ENCODE measurements at places on chromosomes 11 and 22.

GRCh38 chr11:2815762-2816496 is 69.6 kb downstream of the CDKN1C start:
- DNase-seq, result no peak

GRCh38 chr11:61973476-61974162 is 6.2 kb upstream of the FTH1 start:
- DNase-seq, result no peak

DNA sequence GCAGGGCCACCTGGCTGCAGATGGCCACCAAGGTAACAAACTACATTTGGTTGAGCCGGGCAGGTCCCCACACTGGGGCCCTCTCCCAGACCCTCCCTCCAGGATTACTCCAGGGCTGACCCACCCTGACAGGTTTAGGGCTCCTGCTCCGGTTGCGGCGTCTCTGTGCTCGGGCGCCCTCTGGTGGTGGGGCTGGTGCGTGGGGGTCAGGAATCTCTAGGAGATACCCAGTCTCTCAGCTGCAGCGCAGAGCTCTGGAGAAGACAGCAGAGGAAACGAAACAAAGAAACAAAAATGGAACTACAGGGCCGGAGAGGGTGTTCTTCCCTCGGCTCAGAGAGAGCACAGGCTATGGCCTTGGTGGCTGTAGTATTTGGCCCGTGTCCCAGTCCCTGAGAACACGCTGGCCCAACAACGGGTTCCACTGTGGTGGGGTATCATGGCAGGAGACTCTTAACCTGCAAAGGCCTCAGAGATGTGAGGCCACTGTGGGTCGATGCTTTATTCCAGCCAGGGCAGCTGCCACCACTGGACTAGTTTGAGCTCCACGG is 2.4 kb downstream of the C11orf96 start:
- DNase-seq, result peak; percentile 20

- no peak for DNase-seq
These were observed 486 bp downstream of the NAP1L4 start for GRCh38 chr11:2991452-2992233.

DNA sequence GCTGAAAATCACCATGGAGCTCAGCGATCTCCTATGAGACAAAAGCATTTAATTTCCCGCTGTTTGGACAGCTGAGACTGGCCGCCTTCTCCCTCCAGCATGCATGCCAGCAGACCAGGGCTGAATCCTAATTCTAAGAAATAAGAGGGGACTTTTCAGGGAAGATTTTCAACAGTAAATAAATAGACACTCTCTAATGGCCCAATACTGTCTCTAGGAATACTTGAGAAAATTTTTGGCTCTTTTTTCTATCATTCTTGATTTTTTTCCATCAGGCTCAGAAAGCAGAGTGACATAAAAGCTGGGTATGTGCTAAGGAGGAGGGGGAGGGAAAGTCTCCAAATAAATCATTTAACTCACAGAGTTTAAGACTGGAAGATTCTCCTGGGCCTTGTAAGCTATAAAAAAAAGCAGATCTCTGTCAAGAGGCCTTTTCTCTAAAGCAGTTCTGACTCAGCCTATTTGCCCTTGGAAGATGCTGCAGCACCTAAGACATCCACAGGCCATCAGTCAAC is 17.6 kb upstream of the SPON1 start:
- no peak for DNase-seq

DNA sequence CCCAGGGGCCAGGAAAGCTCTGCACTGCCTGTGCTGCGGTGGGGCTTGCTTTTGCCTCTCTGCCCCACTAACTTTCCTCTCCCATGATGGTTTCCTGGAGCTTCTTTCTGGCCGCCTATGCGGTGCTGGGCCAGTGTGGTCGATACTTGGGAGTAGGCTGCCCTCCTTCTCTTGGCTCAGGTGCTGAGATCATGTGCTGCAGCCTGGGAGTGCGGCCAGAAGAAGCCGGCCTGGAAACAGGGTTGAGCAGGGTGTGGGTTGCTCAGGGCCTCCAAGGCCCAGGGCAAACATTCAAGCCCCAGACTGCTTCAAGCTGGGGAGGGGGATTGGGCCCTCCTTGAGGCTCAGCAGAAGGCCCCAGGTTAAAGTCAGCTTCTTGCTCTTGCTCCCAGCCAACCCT is 125.0 kb downstream of the NTM start:
- DNase-seq, result no peak

DNA sequence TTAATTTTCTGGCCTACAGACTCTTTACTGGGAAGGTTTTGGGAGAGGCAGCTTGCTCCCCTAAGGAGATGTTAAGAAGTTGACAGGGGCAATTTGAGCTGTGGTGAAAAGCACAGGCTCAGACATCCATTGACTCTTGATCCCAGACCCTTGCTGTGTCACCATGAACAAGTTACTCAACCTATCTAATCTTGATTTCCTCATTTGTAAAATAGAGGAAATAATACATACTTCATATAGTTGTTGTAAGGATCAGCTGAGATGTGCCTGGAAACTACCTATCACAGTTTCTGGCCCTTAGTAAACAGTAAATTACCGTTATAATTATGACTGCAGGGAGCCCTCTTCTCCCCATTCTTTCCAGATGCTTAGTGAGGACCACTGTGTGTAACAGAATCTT is 16.6 kb upstream of the SCGB1D4 start:
- no peak for DNase-seq

DNA sequence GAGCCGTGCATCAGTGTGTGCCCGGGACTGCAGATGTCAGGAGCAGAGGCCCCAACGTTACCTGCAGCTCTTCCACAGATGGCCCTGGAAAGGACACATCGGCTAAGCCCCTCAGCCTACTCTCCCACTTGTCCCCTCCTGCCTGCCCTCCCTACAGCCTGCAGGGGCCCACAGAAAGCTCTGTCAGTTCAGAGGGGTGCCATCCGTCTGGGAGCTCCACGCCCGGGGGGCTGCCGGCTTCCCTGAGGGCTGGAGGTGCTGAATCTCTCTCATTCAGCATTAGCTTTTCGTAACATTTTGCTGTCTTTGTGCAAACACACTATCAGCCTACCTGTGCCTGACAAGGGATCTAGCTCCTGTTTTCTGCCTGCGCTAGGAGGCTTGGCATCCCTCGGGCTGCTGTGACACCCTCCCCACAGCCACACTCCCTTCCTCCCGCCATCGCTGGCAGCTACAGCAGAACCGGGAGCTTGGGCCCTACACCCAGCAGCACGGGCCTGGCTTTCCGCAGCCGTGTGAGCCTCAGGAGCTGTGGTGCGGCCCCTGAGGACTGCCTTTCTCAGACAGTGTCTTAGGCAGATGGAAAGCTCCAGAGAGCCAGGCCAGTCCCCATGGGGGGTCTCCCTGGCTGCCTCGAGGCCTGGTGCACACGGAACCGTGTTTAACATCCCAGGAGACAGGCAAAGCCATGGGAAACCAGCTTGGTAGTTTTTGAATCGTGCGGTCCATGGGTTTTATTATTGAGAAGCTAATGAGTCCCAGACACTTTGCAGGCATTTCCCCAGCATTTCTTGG is 198.3 kb upstream of the B3GAT1 start:
- no peak for DNase-seq

- DNase-seq, result peak; percentile 17
These were observed 14.3 kb upstream of the PMM1 start for GRCh38 chr22:41603873-41604332.

- DNase-seq, result no peak
These were observed 687 bp upstream of the ARSA start for GRCh38 chr22:50628543-50629134.

DNA sequence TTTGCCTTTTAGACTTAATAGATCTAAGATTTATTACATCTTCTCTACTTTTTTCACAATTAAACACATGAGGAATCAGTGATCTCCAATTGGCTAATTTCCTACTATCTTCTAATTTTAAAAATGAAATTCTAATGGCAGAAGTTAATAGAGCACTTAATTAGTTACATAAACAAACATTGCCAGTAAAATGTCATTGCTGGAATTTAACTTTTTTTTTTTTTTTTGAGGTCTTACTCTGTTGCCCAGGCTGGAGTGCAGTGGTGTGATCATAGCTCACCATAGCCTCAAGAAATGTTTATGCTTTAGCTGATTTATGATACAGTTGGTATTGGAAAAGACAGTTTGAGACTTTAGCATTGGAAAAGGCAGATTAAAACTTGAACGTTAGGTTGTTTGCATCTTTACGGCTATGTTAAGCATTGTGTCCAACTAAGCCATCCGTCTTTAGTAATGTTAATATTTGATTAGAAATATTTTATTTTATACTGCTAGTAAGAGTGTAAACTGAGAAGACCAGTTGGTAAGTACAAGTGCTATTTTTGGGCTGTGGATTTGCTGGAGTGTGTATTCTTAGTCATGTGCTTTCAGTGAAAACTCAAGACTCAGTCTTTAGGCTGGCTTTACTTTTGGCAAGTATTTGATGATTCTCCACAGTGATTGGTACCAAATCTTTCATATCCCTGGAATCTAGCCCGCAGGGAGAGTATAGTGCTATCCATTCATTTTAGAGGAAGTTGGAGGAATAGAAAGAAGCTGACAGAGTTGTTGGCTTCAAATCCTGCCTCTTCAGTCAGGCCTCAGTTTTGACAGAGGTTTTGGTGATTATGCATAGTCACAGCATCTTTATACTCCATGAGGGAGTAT is 4.5 kb downstream of the ANO5 start:
- no peak for DNase-seq

GRCh38 chr22:48635816-48636215 is 1191.9 kb downstream of the BRD1 start:
- no peak for DNase-seq

DNA sequence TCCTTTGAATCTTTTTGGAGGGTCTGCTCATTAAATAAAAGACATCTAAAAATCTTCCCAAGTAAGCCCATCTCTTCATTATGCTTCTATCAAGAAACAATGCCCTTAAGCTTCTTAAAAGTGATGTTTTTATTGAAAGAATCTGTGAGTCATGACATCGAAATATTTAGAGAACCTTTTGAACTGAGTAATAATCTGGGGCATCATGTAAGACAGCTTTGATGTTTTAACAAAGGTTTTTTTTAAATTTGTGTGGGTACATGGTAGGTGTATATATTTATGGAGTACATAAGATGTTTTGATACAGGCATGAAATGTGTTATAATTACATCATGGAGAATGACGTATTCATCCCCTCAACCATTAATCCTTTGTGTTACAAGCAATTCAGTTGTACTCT is 46.8 kb downstream of the PLAAT5 start:
- DNase-seq, result no peak

DNA sequence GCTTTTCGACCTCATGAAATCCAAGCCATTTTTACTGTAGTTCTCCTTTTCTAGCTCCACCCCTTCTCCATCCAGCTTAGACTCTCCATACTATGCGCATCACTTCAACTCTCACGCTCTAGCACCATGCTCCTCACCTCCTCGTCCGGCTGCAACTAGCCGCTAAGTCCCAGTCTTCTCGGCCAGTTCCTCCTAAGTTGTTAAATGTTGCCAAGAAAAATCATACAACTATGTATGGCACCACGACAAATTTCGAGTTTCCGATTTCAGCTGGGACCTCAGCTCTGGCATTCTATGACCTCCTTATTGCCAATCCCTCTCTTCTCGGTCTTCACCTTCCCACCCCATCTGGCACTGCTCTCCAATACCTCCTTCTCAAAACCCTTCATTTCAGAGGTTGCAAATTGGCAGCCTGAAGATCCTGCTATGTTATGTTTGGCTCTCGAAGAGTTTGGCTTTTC is 1.0 kb downstream of the ZNF70 start:
- no peak for DNase-seq

GRCh38 chr11:2958251-2958650 is 29.0 kb upstream of the PHLDA2 start:
- no peak for DNase-seq

- no peak for DNase-seq
These were observed 44.6 kb downstream of the FZD4 start for GRCh38 chr11:86910592-86910991.

DNA sequence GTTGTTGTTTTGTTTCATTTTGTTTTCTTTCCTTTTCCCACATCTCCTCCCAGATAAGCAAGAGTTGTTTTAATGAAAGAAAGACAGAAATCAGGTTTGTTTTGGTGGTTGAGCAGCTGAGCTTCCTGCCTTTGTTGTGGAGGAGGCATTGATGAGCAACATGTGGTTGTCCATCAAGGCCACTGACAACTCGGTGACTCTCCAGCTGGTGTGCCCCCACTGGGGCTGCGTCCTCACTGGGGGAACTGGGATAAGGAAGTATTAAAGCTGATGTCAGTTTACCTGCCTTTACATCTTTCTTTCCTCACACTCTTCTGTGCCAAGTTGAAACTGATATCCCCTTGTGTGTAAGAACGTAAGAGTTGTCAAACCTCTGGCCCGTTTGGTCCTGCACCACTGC is 5.9 kb downstream of the VPS26B start:
- no peak for DNase-seq

DNA sequence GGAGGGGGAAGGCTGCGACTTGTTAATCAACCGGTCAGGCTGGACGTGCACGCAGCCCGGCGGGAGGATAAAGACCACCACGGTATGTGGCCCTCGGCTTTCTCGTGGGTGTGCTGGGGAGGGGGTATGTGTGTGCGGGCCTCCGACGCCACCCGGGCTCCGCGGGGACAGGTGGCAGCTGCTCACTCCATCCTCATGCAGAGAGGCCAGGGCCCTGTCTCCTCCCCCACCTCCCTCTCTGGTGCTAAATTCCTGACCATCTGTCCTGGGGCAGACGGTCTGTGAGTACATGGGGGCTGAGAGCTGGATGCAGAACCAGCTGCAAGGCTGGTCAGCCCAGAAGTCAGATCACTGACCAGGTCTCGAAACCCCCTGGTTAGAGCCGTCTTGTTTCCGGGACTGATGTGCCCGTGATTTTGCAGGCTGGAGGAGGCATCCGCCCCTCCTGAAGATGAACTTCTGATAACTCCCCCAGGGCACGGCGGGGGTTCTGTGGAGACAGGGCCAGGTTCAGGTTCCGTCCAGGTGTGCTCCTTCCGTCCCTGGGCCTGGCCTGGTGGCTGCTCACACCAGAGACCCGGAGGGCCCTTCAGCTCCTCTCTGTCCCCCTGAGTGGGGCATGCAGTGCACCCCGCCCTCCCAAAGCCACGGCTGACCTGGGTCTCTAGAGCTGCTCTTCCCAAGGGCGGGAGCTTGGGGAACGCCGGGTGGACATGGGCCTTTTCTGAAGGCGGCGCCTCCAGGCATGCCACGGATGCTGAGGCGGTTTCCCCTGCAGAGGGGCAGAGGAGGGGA is 1119.7 kb downstream of the BRD1 start:
- DNase-seq, result no peak

GRCh38 chr11:75387736-75388294 is 11.5 kb upstream of the RPS3 start:
- no peak for DNase-seq

DNA sequence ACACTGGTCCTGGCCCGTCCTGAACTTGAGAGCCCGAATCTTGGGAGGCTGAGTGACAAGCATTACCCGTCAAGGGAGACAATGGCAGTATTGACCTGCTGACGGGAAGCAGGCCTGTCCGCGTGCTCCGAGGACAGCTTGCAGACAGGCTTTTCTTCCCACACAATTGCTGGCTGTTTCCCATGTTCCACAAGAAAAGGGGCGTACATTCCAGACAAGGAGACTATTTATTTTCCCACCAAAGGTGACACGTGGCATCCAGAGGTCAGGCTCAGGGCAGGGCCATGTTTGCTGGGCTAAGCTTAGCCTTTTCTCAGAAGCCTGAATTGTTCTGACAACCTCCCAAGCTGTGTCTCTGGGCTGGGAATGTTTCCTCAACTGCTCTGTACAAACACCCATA is 86.9 kb upstream of the SPON1 start:
- no peak for DNase-seq

All from stimulated activated CD8-positive, alpha-beta memory T cell treated with anti-CD3 and anti-CD28 coated beads, Interleukin-4, amount 100 ng/mL, for 1 hour (primary cell).